Stimulated activated CD4-positive, alpha-beta T cell treated with anti-CD3 and anti-CD28 coated beads, TNF-alpha, amount 100 ng/mL, for 24 hours (primary cell): ENCODE measurements at places on chromosomes 3 and 15.

- DNase-seq, result no peak
Measured at GRCh38 chr3:52517796-52518722, 15.6 kb downstream of the NT5DC2 start.

DNA sequence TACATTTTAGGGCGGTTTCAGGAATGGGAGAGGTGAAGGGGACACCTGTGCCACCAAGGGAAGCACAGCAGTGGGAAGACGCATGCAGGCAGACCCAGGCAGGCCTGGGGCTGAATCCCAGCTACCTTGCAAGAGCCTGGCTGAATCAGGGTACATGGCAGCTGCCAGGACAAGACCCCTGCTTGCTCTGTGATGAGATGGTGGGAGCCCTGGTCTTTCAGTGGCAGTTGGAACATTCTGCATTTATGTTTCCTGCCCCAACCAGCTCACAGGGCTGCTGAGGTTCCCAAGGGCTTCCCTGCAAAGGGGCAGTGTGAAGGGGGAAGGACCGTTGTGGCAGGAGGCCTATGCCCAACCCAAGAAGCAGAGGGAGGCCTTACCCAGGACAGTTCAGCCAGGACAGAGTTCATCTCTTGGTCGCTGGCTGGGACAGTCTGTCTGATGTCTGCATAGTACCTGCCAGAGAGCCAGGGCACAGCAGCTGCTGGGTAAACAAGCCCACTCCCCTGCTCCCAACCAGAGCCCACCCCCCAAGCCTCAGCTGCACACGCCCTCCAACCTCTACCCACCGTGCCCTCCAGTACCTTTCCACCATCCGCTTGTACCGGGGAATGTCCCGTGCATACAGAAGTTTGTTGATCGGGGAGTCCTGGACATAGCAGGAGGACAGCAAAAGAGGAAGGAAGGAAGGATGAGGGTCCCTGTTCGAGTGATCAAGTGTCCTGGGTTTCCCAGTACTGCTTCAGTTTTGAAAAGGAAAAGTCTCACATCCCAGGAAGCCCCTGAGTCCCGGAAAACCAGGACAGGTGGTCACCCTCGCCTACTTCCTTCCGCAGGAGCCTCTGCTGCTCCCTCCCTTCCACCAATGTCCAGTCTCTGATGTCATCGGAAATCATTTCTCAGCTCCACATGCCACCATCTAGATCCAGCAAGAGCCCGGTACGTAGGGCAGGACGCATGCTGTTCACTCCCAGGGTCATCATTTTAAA lies 23.1 kb downstream of the PLXNB1 start:
- no peak for DNase-seq

GRCh38 chr3:25040748-25041147 lies 387.3 kb upstream of the RARB start:
- DNase-seq, result no peak

DNA sequence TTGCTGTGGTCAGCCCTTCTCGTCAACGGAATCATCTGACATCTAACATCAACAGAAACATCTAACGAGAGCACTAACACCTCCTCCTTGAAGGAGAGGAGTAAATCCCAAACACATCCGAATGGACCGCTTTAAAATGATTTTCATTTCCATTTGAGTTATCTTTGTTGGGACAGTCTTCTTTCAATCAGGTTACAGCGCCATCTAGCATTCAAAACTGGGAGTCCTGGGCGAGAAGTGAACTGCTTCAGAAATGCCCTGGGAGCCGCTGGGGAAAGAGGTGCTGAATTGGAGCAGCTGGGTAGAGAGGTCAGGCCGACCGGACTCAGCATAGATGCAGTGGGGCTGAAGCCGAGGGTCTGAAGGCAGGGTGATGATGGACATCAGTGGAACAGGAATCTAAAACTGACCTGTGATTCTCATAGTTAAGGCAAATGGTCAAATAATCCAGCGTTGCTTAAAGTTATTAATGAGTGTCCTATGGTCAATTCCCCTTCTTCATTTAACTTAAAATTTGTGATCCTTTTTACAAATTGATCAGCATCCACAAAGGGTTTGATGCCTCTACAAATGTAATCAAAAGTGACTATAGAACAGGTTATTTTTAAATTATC lies 170.0 kb upstream of the NDN start:
- no peak for DNase-seq

DNA sequence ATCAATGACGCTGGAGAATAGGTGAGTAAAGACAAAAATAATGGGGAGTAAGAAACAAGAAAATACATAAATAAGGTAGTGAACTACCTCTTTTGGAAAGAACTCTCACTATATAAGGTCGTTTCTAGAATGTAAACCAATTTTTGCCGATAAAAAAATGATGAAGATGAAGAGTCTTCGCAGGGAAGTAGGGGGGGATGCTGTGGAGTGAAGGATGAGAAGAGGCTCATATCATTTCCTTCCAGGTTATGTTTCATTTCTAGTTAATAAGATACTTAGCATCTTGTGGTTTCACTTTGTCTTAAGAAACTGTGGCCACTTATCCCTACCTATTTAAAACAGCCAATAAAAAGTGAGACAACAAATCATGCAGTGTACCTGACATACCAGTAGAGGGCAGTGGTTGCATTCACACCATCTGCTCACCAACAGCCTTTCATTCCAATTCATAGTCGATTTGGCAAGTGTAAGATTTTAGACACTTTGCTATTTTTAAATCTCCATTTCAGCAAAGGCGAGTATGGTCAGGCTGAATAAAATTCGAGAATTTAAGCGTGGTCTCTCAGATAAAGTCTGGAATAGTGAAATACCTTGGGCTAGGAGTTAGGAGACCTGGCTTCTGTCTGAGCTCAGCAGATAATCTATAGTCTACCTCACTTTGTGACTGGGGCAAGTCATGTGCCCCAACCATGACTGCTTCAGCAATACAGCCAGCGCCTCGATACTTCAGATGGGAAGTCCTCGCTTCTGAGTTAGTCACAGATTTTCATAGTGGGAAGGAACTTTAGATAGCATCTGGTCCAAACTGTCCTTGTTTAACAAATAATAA lies 28.9 kb upstream of the ICE2 start:
- peak; percentile 27 for DNase-seq

- no peak for DNase-seq
Measured at GRCh38 chr3:111610612-111611054, 15.5 kb upstream of the ZBED2 start.

DNA sequence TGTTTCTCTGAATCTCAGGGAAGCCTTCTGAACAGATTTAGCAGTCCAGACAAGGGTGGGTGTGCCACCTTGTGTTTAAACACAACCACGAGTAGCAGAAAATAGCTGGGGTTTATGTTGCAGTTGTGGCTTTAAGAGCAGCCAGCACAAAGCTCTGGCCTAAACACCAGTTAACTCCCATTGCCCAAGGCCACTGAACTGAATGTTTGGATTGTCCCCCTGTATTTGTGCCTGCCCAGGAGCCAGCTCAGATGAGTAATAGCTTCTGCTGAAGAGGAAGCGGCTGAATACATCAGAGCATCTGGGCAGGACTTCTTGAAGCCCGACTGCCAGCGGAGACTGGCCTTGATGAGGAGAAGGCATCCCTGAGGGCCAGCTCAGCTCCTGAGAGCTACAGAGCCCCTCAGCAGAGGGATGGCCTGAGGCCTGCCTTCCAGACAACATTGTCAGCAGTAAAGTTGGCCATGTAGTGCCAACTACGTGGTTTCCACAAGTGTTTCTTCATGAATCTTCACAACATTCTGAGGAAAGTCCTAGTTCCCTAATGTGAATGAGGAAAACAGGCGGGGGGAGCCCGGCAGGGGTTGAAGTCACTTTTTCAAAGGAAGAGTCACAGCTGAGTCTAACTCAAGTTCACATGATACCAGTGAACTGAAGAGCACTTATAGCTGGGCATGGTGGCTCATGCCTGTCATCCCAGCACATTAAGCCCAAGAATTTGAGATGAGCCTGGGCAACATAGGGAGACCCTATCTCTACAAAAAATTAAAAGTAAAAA lies 65.8 kb upstream of the ZBTB38 start:
- no peak for DNase-seq

DNA sequence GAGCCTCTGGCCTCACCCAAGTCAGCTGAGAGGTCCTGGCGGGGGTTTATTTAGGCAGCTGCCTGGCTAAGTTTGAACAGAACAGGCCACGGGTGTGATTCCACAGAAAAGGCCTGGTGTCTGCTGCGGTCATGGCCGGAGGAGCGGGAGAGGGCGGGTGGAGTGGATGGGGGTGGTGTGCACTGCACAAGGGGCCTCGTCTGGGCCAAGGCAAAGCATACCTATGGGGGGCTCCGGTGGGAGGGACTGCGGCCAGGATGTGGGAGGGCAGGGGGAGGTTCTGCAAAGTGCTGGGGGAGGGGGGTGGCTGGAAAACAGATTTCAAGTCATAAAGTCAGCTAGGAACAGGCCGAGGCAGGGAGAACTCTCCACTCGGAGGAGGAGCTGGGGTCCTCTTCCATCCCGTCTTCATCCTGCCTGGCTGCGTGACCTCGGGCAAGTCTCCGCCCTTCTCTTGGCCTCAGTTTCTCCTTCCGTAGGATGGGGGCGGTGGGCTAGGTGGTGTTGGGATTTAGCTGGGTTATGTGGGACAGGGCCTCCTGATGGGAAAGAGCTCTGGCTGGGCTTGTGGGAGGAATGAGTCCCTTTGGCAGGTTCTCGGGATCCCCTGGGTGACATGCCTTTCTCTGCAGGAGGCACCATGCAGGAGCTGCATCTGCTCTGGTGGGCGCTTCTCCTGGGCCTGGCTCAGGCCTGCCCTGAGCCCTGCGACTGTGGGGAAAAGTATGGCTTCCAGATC lies 878 bp downstream of the ISLR start:
- DNase-seq, result no peak

DNA sequence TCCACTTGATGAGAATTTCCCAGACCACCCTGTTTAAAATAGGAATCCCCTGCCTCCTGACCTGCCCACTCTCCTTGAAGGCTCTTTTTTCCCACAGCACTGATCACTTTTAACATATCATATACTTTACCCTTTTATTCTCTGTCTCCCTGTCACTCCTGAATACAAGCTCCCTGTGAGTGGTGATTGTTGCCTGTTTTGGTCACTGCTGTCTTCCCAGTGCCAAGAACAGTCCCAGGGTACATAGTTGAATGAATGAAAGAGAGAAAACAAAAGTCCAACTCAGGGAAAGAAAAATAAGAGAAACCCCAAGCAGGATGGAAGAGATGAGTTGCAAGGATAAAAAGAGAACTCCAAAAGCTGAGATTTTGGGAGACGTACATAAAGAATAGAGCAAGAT lies 500.3 kb upstream of the LMCD1 start:
- DNase-seq, result no peak

DNA sequence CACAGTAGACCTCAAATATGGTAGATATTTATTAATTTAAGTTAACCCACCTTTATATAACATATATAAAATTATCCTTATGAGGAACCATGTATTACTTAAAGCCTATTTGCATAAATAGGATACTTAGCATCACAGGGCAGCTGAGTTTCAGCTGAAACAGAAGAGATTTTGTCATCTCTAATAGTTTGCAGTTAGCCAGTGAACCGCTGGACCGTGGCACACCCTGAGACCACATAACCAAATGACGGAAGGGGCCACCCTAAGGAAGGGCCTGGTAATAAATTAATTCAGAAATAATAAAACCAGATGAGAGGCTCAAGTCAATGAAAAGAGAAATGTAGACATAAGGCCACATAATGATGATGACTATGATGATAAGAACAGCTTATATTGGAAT lies 107.7 kb downstream of the MYO5A start:
- DNase-seq, result no peak

GRCh38 chr3:55014081-55014480 lies 86.2 kb upstream of the LRTM1 start:
- no peak for DNase-seq

DNA sequence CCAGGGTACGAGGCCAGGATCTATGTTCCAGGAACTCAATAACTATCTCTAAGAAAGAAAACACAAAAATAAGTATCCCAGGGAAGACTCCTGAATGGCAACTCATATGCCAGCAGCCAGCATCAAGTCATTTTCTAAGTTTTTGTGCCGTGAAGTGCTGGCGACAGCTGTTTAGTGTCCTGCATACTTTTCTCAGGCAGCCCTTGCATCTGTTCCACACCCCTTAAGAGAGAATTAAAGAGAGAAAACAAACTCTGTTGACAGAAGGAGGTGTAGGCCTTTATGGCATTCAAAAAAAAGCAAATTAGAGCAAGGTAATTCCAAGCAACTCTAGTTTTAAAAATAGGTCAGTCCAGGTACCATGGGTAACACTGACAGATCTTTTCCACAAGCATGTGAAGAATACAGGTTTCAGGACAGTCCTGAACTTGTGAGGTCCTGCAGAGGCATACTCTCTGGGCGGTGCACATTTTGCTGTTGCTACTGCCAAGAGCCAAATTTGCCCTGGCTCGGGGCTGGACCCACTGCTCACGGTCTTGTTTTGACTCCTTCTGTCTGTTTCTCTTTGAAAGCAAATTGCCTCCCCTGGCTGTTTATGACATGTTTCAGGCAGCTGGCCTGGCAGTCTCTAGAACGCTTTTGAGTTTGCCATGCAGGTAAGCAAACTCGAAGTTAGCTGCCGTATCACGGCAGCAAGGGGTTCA lies 252.1 kb upstream of the ADAMTS9 start:
- DNase-seq, result no peak

DNA sequence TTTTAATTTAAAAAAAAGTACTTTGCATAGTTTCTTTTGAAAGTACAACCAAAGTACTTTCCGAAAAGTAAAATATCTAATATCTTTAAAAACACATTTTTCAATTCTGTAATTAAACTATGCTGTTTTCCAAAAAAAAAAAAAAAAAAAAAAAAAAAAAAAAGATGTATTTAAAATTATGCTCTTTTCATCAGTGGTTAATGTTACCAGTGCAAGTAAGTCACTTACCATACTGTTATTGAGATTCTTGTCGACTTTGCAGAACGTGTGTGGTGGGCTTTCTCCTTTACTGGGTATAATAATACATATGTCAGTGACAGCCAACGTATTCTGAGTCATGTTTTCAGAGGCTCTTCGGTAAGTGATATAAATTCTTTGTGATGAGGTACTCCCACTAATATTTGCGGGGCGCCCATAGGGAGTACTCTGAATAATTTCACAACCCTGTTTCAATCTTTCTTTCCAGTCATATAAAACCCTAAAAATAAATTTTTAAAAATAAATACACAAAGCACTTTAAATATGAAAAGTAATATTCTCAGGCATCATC lies 39.9 kb downstream of the DENND4A start:
- no peak for DNase-seq

DNA sequence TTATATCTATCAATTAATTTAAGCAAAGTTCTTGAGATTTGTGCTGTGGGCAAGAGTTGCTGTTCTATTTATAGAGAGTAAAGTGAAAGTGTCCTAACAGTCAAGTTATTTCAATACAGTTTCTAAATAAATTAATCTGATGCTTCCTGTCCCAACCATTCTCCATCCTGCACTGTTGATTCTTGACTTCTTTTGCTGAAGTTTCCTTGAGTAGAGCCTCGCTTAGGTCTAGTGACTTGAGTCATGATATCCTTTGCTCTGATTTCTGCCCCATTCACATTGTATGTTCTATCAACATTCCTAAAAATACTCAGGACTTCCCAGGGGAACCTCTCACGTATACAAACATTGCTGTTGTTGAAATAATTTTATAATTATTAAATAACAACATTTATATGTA lies 498.4 kb upstream of the ALCAM start:
- DNase-seq, result no peak
